ENCODE measurements at places on chromosomes 1 and 21. TPM values are rescaled to one million over a fixed set of nuclear protein-coding genes. Genes with fewer than 3 reads are reported as not detected.

TNFRSF1B gene
- 31.9 TPM for total RNA-seq

UBE2U gene
- total RNA-seq, result not detected

DNA sequence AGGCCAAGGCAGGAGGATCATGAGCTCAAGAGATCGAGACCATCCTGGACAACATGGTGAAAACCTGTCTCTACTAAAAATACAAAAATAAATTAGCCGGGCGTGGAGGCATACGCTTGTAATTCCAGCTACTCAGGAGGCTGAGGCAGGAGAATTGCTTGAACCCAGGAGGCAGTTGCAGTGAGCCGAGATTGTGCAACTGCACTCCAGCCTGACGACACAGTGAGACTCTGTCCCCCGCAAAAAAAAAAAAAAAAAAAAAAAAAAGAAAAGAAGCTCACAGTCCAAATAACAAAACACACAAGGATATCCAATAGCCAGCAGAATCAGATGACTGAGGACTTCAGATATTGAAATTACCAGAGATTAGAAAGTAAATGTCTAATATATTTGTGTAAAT lies 11.8 kb downstream of the AHCTF1 start:
- DNase-seq, result no peak

GRCh38 chr1:81006502-81006901 lies 794.2 kb upstream of the ADGRL2 start:
- DNase-seq, result no peak

DNA sequence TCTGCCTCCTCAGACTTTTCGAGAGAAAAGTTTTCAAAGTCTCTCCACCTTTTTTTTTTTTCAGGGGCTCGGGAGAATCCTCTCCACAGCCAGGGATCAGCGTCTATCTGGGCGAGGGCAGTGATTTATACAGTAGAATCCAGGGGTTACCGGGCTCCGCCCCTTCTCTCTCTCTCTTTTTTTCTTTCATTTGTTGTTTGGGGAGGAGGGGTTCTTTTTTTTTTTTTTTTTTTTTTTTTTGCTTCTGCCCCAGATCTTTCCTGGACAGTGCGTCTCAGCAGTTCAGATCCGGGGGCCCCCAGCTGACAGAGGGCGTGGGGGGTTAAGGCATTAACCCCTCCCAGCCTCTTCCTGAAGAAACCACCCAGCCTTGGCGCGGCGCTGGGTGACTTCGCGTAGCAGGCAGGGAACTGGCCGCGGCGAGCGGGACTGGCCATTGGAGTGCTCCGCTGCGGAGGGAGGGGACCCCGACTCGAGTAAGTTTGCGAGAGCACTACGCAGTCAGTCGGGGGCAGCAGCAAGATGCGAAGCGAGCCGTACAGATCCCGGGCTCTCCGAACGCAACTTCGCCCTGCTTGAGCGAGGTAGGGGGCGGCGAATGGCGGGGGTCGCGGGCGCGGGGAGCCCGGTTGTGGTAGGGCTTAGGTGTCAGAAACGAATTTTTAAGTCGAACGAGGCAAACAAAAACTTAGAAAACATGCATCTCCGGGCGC lies at the start of gene S1PR1:
S1PR1 (plus strand) TSS at position 504 of the 713 bp plus-strand sequence. CDS start 1,966 bp downstream, outside the sequence.
- no peak for DNase-seq

DNA sequence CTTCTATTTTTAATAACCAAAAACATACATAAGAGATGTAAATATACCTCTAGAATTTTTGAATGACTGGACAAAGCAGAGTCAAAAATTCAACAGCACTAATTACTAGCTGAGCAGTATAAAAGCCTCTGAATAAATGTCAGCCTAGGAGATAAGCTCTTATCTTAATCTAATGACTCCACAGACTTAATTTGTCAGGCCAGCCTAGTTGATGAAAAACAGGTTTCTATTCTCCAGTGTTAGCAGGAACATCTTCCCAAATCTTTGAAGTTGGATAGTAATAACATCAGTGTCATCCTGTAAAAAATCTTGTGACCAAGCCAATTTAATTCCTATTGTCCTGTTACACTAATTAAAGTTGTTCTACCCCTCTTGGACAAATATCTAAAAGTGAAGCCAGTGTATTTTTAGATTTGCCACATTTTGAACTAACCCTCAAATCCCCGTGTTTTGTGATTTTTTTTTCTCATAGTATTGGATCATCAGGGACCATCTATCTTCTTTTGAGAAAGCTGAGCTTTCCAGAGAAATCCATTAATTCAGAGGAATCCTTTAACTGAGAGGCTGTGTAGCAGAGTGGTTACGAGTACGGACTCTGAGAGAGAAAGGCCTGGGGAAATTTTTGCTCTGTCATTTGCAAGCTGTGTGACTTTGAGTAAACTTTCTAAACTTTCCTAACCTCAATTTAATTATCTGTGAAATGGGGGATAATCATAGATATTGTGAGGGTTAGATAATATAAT lies 41.2 kb downstream of the LMO4 start:
- no peak for DNase-seq

GRCh38 chr1:234106032-234106431 lies 201.6 kb downstream of the SLC35F3 start:
- no peak for DNase-seq

DNA sequence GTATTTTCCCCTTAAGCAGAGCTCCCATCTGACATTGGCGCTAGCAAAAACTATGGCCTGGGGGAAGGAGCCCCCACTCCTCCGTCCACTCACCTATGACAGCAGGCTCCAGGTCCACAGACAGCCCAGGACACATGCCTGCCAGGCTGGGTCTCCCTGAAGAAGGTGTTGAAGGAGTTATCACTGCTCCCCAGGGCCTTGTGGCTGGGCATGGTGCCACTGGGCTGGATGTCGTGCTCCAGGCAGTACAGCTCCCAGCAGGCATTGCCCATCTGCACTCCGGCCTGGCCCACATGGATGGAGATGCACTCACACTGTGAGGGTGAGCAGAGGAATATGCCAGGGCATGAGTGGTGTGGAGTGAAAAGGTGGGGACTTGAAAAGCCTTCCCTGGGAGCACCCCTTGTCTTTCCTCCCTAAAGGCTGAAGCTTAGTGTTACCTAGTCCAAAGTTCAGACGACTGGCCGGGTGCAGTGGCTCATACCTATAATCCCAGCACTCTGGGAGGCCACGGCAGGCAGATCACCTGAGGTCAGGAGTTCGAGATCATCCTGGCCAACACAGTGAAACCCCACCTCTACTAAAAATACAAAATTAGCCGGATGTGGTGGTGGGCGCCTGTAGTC lies 30.0 kb downstream of the RABIF start:
- DNase-seq, result no peak

DNA sequence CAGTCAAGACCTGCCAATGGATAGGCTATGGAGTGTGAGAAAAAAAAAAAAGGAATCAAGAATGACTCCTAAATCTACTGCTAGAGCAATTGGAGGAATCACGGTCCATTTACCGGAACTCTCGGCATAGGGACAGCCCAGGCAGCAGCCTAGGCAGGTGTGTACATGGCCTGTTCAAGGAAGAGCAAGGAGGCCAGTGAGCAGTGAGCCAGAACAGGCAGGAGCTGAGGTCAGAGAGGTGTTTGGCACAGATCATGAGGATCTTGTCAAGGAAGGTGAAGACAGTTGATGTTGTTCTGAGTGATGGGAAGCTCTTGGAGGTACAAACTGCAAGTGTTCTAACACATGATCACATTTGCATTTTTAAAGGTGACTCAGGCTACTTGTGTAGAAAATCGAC lies 40.6 kb upstream of the HHAT start:
- DNase-seq, result no peak

DNA sequence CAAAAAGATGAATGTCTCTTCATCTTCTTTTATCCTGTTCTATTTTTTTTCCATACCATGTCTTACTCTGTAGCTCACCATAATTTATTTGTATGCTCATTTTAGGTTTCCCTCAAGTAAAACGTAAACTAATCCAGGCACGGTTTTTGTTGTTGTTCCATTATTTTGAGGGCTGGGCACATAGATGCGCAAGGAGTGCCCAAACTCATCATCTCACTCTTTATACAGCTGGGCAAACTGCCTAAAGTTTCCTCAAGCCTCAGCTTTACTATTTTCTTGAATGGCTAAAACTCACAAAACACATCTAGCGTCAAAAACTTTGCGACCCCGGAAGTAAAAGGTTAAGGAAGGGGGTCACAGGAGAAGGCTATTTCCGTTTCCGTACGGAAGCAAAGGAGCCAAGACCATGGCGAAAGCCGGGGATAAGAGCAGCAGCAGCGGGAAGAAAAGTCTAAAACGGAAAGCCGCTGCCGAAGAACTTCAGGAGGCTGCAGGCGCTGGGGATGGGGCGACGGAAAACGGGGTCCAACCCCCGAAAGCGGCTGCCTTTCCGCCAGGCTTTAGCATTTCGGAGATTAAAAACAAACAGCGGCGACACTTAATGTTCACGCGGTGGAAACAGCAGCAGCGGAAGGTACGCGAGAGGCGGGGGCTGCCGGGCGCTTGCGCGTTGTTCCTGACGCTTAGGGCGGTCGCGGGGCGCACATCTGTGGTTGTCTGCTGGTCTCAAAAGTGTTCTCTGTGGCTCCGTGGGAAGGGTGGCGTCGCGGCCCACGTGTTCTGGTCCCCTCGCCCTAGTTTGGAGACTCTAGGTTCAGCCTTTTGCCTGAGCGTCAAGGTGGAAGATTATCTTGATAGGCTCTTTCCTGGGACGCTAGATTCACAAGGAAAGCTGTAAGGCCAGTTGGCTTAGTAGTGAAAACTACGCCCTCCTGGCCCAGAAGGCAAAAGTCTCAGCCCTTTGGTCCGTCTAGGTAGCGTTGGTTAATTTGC lies at the start of gene RPF1:
RPF1 (plus strand) TSS at position 391 of the 993 bp plus-strand sequence; CDS start at position 407, 16 bp downstream.
- peak; percentile 69 for DNase-seq

DNA sequence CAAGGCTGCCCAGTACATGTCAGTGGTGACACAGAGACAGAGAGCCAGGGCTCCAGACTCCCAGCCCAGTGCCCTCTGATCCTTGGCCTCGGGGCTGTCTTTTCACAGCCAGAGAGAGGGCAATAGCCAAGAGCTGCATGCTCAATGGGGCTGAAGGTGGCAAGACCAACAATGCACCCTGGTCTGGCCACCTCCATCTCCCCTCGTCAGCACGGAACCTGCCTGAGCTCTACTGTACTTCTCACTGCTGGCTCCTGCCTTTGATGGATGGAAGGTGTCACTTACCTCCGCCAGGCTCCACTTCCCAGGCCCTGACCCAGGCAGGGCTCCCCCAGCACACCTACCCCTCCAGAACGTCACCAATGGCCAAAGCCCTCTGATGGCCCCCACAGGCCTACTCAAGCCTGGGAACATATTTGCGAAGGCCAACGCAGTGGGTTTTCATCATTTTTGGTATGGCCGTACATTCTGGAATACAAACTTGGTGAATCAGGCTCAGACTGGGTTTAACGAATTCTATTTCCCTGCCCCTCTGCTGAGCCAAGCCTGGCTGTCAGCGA lies 88.1 kb downstream of the DMRTB1 start:
- DNase-seq, result no peak

DNA sequence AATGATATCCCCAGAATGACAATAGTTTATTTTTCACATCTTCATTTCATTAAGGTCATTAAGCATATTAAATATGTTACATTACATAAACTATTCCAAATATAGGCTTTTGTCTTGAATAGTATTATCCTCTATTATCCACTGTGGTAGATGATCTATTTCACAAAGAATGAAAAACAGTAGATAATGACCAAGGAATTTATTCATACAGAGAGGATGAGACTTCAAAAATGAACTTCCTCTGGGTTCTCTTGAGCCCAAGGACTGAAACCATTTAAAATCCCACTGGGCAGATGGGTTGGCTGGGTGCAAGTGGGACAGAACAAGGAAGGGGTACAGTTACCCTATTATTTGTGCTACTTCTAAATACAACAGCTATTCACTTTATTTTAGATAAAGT lies 33.0 kb downstream of the PTPN14 start:
- no peak for DNase-seq

- no peak for DNase-seq
Observed at GRCh38 chr1:25675729-25676476, 59.3 kb downstream of the MAN1C1 start.

GRCh38 chr1:10380594-10381275 lies 18.1 kb upstream of the PGD start:
- DNase-seq, result no peak

GRCh38 chr1:32068957-32069588 lies 3.7 kb upstream of the TMEM39B start:
- no peak for DNase-seq

GRCh38 chr1:157112186-157112867 lies 12.7 kb upstream of the ETV3L start:
- DNase-seq, result no peak

GRCh38 chr1:203304391-203304918 lies 864 bp upstream of the BTG2 start:
- DNase-seq, result no peak

DNA sequence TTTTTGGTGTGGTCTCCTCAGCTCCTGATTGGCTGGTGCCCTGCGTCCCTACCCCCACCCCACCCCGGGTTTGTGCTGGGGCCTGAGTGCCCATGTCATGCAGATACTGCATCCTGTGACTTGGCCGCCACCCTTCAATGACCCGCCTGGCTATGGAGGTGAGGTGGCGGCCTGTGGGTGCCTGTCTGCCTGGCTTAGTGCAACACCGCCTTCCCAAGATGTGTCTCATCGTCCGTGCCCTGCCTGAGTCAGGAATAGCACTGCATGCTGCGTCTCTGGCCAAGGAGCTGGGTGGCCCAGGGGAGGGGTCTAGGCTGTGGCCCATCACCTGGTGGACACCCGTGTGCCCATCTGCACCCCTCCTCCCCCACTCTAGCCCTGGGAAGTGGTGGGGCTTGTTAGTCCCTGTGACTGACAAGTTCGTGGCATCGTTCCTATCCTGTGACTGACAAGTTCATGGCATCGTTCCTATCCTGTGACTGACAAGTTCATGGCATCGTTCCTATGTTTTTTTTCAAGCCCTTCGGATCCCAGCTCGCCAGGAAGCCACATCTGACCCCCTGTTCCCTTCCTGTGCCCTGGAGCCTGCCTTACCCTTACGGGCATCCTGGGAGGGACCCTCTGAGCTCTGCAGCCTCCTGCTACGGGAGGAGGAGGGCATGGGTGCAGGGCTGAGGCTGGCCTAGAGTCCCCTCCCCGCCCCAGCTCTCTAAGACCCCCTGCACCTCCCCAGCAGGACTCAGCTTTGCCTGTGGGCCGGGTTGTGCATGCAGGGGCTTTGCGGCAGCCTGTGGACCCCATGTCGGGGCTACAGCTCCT lies 7.5 kb downstream of the SLX9 start:
- DNase-seq, result no peak

DNA sequence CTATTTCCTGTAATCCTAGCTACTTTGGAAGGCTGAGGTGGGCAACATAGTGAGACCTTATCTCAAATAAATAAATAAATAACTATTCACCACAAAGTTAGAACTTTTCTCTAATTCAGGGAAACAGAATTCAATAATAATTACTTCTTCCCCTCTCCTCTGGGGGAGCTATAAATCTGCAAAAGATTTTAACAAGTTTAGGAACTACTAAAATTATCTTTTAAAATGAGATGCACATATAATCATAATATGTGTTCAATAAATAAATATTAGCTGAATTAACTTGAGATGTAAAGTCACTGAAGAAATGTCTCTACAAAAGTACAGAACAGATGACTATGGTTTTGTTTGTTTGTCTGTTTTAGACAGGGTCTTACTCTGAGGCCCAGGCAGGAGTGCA lies 14.1 kb downstream of the WDR47 start:
- no peak for DNase-seq

DNA sequence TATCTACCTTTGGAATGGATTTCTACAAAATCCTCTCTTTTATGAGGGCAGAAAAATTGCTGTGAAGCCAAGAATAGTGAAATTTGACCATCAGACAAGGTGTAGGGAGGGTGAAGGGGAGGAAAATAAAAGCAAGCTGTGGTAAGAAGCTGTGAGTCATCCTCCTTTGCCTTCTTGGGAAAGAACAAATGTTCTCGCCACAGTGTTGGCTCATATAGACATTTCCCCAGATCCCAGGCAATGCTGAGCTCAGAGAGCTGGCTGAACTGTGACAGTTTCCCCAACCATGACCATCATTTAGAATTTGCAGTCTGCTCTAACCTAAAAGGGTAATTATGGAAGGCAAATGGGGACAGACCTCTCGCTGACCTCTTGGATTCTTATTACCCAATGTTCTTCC lies 235.4 kb downstream of the PBX1 start:
- no peak for DNase-seq

Data from glomerular endothelial cell (primary cell).